ENCODE measurements at places on chromosomes 2 and 18. TPM values are rescaled to one million over a fixed set of nuclear protein-coding genes. Genes with fewer than 3 reads are reported as not detected.

Gene CD226
- 1.8 TPM for total RNA-seq

Gene HOXD12
- not detected for total RNA-seq

- no peaks in the 10 kb centered on the region for H3K4me1 ChIP-seq
- H3K36me3 ChIP-seq: no peaks in the 10 kb centered on the region
- no peak for DNase-seq
- no peak overlapping the region for H3K4me3 ChIP-seq
- no peak overlapping the region for H3K27ac ChIP-seq
These were observed 82.2 kb upstream of the GPC1 start for GRCh38 chr2:240353086-240353798.

GRCh38 chr2:236646441-236646840, 76.8 kb downstream of the ACKR3 start:
- H3K36me3 ChIP-seq: no peaks in the 10 kb centered on the region
- no peak for DNase-seq

DNA sequence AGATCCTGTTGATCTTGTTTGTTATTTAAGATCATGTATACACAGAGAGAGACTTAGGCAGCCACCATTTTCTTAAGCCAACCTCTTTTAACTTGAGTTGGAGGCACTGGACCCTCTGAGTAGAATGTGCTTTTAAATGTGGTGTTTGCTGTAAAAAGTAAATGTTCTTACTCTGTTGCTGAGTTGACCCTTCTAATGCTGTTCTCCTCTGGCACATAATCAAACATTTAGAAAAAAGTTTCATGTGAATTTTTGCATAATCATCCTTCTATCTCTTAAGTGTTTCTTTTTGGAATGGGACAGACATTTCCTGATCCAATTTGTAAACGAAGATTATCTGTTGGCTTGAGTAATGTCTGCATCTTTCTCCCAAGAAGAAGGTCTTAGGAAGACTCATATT, 255.1 kb upstream of the ETAA1 start:
- H3K4me1 ChIP-seq: no peaks in the 10 kb centered on the region
- no peaks in the 10 kb centered on the region for H3K27me3 ChIP-seq
- H3K4me3 ChIP-seq: no peak overlapping the region
- no peak for DNase-seq
- H3K36me3 ChIP-seq: no peaks in the 10 kb centered on the region

- no peak for DNase-seq
- no peak overlapping the region for H3K4me3 ChIP-seq
- H3K4me1 ChIP-seq: no peaks in the 10 kb centered on the region
- no peaks in the 10 kb centered on the region for H3K36me3 ChIP-seq
These were observed 233.4 kb upstream of the COPS8 start for GRCh38 chr2:236852100-236852976.

- H3K4me1 ChIP-seq: no peaks in the 10 kb centered on the region
- H3K36me3 ChIP-seq: no peaks in the 10 kb centered on the region
These were observed 7.1 kb downstream of the CIB4 start for GRCh38 chr2:26633993-26634595.

DNA sequence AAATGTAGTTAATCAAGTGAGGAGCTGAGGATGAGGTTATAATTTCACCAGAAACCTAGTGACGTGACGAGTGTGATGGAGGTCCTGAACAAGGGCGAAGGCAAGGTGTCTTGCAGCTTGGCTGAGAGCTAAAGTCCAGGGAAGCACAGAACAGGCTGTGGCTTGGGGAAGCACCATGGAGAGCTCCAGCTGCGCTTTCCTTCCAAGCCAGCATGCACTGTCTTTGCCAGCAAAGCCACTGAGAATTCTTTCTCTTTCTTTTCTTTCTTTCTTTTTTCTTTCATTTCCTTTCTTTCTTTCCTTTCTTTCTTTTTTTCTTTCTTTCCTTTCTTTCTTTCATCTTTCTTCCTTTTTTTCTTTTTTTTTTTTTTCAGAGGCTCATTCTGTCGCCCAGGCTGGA, 239.3 kb downstream of the FBXO15 start:
- no peak overlapping the region for H3K4me3 ChIP-seq
- no peaks in the 10 kb centered on the region for H3K4me1 ChIP-seq
- H3K27ac ChIP-seq: no peak overlapping the region
- no peaks in the 10 kb centered on the region for H3K36me3 ChIP-seq
- H3K27me3 ChIP-seq: peaks cover 3% of the 10 kb centered on the region

DNA sequence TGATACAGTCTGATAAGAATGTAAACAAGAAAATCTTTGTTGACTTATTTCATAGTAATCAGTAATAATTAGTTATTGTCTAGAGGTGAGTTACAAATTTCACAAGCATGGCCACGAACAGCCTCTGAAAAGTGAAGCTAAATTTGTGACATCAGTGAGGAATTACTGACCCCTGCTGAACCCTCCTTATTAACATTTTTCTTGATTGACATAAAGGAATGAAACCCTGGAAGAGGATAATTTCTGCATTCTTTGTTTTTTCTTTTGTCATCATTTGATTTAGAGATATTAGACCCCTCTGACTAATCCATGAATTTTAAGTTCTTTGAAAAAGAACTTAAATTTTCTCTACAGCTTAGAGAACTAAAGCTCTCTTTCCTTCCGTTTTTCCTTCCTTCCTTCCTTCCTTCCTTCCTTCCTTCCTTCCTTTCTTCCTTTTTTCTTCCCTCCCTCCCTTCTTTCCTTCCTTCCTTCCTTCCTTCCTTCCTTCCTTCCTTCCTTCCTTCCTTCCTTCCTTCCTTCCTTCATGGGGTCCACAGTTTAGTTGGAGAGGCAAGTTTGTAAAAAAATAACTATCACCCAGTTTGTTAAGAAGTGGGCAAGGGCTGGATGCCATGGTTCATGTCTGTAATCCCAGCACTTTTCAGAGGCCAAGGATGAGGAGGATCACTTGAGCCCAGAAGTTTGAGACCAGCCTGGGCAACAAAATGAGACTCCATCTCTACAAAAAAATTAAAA, 387.0 kb downstream of the MTX2 start:
- no peaks in the 10 kb centered on the region for H3K36me3 ChIP-seq
- H3K4me1 ChIP-seq: no peaks in the 10 kb centered on the region
- no peak overlapping the region for H3K27ac ChIP-seq
- no peak overlapping the region for H3K4me3 ChIP-seq

- H3K27ac ChIP-seq: no peak overlapping the region
- no peak overlapping the region for H3K4me3 ChIP-seq
- no peak for DNase-seq
- no peaks in the 10 kb centered on the region for H3K27me3 ChIP-seq
- H3K36me3 ChIP-seq: no peaks in the 10 kb centered on the region
These were observed 64.1 kb downstream of the FBXO15 start for GRCh38 chr18:74083557-74083952.
